ENCODE measurements at places on chromosomes 4 and X.

DNA sequence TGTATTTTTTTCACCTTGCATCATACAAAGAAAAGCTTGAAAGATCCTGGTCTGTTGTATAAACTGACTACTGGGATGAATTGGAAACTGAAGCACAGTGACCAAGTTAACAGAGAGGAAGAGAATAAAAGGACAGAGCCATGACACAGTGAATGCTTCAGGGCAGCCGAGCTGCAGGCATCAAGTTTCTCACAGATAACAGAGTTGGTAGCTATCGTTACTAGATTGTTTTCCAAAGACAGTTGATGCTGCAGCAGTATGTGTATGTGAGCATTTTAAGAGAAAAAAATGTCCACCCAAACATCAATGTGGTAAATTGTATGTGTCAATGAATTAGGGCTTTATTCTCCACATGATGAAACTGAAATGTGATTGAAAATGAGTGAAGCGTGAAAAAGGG lies 1032.7 kb downstream of the ADGRL3 start:
- no peak for DNase-seq

- peak; percentile 1 for DNase-seq
These were observed 7.6 kb upstream of the OPHN1 start for GRCh38 chrX:68440940-68441339.

- DNase-seq: no peak
These were observed 61.8 kb upstream of the KLHL13 start for GRCh38 chrX:118178450-118178849.

DNA sequence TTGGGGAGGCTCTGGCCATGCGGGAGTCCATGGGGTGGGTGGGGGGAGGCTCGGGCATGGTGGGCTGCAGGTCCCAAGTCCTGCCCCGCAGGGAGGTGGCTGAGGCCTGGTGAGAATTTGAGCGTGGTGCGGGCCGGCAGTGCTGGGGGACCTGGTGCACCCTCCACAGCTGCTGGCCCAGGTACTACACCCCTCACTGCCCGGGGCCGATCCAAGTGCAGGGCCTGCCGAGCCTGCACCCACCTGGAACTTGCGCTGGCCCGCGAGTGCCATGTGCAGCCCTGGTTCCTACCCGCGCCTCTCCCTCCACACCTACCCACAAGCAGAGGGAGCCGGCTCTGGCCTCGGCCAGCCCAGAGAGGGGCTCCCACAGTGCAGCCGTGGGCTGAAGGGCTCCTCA lies 5.7 kb upstream of the SPANXN2 start:
- no peak for DNase-seq

- DNase-seq: no peak
These were observed 200.6 kb downstream of the BCOR start for GRCh38 chrX:39896951-39897740.

DNA sequence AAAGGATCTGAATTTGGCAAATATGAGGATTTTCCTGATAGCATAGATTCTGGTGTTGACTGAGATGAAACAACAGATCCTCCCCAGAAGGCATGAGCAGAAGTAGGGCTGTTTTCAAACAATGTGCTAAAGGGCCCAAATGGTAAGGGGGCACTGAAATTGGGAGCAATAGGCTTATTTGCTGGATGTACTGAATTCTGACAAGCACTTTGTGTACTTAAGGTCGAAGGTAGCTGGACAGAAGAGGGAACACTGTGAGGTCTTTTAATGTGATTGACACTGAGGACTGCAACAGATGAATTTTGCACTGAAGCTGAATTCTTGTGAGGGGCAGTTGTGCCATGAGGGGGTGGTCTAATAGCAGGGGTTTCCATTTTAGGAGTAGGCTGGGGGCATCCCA lies 21.2 kb upstream of the COX18 start:
- no peak for DNase-seq

DNA sequence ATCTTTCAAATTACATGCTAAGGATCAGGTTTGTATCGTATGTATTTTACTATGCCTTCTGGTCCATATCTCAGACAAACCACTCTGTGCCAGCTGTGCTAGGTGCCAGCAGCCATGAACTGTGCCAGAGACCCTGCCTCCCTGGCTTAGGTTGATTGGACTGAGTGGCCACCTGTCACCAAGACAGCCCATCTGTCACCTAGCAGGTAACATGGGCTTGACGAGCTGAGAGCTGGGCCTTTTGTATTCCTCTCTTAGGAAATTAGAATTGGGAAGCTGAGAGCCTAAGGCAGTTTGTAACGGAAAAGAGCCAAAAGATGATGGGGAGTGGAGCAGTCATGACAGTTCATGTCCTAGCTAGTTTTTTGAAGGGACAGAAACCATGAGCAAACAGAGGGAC lies 42.5 kb downstream of the TMEM164 start:
- peak; percentile 71 for DNase-seq

DNA sequence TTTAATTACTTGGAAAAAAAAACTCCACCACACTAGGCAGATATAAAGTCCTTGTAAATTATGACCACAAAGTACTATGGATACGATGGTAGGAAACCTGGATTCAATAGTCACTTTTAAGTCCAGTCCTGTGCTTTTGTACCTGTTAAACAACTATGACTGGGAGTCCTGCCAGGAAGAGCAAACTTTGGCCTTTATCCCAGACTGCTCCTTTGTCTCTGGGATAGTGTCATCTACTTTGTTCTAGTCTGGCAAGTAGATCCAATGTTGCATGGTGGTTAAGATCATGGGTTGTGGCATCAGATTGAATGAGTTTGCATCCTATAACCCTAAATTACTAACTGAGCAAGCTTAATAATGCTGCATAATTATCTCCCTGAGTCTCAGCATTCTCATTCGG lies 175.3 kb upstream of the FGF13 start:
- no peak for DNase-seq

- no peak for DNase-seq
These were observed 160.0 kb upstream of the ARX start for GRCh38 chrX:25175743-25176142.

GRCh38 chrX:39439906-39440798 lies 638.9 kb downstream of the MID1IP1 start:
- no peak for DNase-seq

- DNase-seq: no peak
These were observed 880 bp upstream of the LONRF3 start for GRCh38 chrX:118973389-118974087.

GRCh38 chr4:648579-649292 lies 23.4 kb downstream of the PDE6B start:
- no peak for DNase-seq

- no peak for DNase-seq
These were observed 641.9 kb downstream of the NLGN4X start for GRCh38 chrX:5586726-5587125.

- DNase-seq: no peak
These were observed 181.7 kb downstream of the GABRB1 start for GRCh38 chr4:47213106-47213505.

DNA sequence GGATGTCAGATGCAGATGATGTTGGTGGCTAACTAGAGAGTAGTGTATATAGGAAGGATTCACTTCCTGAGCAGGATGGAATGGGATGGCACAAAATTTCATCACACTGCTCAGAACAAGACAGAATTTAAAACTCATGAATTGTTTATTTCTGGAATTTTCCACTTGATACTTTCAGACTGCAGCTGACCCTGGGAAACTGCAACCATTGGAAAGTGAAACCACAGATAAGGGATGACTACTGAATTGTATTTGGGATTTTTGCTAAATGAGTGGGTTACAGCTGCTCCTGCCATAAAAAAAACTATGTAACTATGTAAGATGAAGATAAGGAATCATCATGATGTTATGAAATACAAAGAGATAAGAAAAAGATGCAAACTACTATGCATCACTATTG lies 51.4 kb downstream of the NPY5R start:
- no peak for DNase-seq

GRCh38 chr4:2413821-2414610 lies 4.4 kb downstream of the ZFYVE28 start:
- no peak for DNase-seq

- no peak for DNase-seq
These were observed 5.1 kb upstream of the MTHFD2L start for GRCh38 chr4:74152836-74153235.
